ENCODE measurements at places on chromosomes 11 and 22.

DNA sequence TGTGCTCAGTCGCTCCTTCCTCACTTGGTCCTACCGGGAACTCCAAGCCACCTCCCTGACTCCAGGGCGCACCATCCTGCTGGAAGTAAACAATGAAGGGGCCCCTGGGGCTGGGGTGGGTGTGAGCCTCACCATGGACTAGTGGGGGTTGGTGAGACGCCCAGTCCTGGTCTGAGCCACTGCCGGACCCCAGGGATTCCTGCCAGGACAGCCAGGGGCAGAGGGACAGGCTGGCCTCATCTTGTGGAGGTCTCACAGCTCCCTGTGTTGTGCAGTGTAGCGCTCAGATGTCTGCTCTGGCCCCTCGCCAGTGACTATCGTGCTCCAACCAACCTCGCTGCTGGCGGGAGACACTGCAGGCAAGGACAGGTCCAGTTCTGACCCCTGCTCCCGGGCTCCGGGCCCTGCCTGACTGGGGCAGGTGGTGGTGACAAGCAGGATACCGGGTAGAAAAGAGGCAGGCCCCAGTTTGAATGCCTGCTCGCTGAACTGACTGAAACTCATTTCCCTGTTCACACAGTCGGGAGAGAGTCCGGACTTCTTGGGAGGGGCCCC is 1021.4 kb downstream of the BRD1 start:
- peak; percentile 14 for DNase-seq

GRCh38 chr11:70473186-70473872 is 75.0 kb downstream of the CTTN start:
- no peak for DNase-seq

DNA sequence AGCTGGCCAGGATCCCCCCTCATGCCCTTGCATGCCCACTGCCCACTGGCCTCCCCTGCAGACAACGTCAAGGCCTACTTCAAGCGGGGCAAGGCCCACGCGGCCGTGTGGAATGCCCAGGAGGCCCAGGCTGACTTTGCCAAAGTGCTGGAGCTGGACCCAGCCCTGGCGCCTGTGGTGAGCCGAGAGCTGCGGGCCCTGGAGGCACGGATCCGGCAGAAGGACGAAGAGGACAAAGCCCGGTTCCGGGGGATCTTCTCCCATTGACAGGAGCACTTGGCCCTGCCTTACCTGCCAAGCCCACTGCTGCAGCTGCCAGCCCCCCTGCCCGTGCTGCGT is 7.9 kb downstream of the AIP start:
- DNase-seq, result no peak

- DNase-seq, result no peak
Measured at GRCh38 chr11:115126515-115127208, 377.6 kb downstream of the CADM1 start.

- DNase-seq, result no peak
Measured at GRCh38 chr11:120718171-120718570, 206.6 kb downstream of the GRIK4 start.

- DNase-seq, result no peak
Measured at GRCh38 chr11:2867722-2868505, 17.7 kb downstream of the CDKN1C start.

DNA sequence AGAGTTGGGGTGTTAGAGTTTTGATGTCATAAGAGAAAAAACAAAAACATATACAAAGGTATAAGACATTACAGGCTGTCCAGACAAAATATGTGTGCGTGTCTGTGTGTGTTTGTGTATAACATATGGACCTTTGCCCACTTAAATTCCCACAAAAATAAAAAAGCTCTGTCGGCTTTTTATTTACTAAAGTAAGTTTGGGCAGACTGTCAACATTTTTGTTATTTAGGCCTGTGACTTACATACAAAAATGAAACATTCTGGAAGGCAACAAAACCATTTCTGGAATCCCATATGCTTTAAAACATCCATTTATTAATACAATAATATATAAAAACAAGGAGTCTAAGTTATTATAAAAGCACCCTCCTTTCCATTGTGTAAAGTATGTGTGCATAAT is 960.1 kb upstream of the FAT3 start:
- no peak for DNase-seq

GRCh38 chr22:46985507-46985882 is 223.0 kb downstream of the TBC1D22A start:
- peak; percentile 32 for DNase-seq

GRCh38 chr11:108929241-108929640 is 264.4 kb downstream of the DDX10 start:
- DNase-seq, result no peak

GRCh38 chr11:10752061-10752460 is 1.0 kb downstream of the CTR9 start:
- DNase-seq, result no peak

GRCh38 chr11:14973621-14974514 is 1.7 kb upstream of the CALCA start:
- no peak for DNase-seq
